ENCODE measurements at places on chromosomes 11 and 22.

GRCh38 chr22:28123989-28124766, 205.1 kb upstream of the PITPNB start:
- no peak for DNase-seq

DNA sequence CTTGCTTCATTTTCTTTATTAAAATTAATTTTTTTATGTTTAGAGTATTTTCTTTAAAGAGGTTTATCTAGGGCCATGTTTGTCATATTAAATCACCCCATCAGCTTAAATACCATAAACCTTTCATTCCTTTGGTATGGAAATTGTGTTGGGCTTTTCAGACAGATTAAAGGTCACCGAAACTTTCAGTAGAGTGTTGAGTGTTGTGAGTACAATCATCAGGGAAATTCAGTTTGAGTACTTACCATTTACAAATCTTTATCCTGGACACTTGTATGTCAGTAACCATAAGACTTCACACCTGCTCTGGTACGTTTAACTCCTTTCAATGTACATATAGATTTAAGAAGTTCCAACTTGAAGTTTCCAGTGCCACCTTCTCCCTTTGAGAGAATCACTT, 12.0 kb downstream of the PRMT3 start:
- no peak for DNase-seq

DNA sequence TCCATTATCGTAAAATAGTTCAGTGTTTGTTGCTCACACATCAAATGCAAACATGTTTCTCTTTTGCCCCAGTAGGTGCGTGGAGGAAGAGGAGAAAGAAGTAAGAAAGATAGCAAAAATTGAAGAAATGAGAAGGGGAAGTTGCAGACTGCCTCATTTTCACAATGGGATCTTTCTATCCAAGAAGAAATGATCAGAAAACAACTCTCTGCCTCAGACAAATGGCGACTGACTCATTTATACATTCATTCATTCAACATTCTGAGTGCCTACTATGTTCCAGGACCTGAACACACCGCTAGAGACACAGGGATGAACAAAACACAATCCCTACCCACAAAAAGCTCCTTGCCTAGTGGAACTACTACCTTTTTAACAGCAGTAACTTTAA, 367 bp downstream of the HPS5 start:
- DNase-seq: no peak

DNA sequence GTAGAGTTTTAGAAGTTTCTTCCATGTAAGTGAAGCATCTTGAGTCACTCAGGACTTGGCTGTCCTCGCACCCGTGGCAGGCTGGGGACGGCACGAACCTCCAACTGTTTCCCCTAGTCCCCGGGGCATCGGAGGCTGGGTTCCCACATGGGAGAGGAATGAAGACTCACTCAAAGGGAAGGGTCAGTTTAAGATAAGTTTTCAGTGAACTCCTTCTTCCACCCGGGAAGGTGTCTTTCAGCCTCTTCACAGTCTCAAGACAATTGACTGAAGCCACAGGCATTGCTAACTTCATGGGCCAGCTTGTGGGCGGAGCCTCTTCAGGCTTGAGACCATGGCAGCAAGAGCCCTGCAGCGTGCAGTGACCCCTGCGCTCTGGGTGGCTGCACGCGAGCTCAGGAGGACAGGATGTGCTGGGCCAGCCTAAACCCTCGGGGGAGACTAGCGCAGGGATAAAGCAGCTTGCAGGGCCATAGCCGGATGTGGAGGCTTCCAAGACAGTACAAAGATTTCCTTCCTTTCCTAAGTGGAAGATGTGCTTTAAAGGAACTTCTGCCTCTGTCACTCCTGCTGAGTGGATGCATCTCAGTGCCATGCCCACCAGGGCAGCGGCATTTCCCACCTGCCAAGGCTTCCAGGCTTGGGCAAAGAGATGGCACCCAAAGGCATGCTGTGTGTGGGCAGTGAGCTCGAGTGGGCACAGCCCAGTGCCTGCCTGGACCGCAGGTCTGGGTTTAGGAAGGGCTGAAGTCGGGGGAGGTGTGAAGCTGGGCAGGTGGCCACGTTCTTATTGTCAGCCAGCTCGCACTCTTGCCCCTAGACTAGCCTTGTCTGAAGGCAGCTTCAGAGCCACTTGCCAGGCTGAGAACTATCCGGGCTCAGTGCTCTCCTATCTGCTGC, 32.9 kb downstream of the PPIL2 start:
- no peak for DNase-seq

DNA sequence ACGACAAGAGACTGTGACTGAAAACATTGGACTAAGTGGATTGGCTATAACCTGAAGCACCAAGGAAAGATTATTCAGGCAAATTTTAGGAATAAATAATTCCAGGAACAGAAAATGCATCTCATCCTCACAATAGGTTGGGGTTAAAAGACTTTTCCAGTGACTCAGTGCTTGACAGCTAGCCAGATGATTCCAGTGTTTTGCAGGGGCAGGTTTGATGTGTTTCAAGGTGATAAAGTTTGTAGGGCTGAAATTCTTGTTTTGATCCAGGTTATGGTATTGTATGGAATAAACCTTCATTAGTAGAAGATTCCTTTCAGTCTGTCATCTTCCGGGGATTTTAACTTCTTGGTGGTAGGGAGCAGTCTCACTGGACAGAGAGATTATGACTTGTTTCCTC, 2.3 kb downstream of the EXT2 start:
- no peak for DNase-seq

- no peak for DNase-seq
Measured at GRCh38 chr22:27420195-27420816, 381.2 kb downstream of the MN1 start.

DNA sequence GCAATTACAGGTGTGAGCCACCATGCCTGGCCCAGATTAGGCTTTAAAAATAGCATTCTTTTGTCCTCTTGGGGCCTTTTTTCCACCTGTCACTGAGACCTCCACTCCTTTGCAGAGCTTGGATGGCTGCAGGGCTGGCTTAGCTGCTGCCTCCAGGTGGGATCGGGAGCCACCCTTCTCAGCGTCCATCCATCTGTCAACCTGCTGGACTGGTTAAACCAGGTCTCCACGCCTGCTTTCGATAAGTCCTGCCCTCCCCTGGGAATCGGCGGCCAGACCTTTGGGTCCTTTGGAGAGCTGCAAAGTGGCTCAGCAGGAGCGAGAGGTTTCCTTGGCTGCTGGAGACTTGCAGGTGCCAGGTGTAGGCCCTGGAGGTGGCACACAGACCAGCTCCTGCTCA, 23.4 kb upstream of the GRAMD4 start:
- no peak for DNase-seq

DNA sequence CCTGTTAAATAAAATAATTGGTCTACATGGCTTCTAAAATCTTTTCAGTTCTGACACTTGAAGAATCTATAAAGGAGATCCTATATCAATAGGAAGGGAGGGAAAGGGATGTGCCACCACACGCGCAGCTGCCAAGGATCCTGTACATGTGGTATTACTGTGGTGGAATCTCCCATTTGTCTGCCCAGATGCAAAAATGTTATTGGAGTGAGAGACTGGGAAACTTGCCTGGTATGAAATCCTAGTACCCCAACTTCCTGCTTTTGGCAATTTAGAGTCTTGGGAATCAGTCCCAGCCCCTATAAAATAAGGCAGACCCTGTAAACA, 81.9 kb upstream of the PICALM start:
- peak; percentile 66 for DNase-seq
